SK-N-SH treated with all-trans-retinoic acid at 6 μM for 48 hours (cell line): ENCODE measurements at places on chromosomes 12 and 14.

DNA sequence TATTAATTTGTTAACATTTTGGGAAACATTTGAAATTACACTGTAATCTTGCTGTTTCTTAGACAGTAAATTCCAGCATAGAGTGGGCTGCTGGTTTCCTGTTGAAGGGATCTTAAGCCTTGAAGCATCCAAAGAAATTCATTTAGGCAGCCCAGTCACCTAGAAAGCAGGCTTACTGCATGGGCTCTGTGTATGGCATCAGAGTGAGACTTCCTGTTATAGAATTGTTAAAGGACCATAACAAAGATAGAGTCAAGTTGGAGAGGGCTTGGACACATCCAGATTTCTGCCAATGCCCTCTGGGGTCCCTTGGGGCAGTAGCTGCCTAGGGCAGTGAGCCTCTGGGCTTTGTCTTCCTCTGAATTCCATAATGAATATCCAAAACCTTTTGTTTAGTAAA, 149.2 kb downstream of the DYRK2 start:
- ATAC-seq = no peak

DNA sequence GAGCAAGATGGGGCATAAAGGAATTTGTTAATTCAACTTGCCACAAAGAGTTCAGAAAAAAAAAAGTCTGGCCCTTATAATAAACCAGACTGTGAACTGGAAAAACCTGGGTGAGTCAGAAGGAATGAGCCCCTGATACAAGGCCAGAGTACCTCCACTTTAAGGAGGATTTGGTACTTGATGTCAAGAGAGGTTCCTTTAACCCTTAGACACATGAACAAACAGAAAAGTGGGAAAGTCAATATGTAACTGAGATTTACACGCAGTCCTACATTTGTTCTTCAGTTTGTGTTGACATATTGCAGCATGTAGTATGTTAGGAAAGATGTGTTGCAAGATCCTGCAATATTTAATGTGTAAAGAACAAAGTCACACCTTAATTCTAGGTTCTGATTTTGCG, 14.2 kb upstream of the SLC38A4 start:
- peak; percentile 63 for ATAC-seq

- ATAC-seq = no peak
These were observed 471.2 kb downstream of the ATP23 start for GRCh38 chr12:58412461-58413060.

DNA sequence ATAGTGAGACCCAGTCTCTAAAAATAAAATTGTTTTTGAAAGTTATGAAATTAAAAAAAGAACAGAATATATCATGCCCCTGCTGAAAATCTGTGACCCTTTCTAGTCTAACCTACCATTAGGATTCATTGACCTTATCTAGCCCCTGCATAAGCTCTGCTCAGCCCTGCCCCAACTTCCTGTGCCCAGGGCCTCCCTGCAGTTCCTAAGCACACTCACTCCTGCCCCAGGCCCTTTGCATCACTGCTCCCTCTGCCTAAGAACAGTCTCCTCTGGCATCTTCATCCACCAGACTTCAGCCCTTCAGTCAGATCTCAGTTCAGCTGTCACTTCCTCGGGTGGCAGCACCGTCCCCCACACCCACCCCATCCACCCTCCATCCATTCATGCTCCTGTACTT, 55.4 kb downstream of the SCARB1 start:
- ATAC-seq = no peak

DNA sequence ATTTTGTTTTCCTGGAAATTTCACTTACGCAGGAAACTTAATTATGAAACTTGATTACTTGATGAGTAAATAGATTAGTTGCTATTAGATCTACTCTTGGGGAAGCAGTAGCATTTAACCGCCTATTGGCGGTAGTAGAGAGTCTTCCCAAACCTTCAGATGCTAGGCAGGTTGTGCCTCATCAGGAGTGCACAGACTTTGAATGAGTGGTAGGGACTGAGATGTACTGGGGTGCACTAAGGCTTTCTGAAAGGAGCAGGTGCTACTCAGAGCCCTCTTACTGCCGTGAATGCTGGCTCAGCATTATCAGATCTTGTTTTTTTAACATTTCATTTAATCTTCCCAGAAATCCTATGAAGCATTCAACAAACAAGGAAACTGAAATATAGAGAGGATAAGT, 7.7 kb downstream of the GATC start:
- peak; percentile 82 for ATAC-seq

DNA sequence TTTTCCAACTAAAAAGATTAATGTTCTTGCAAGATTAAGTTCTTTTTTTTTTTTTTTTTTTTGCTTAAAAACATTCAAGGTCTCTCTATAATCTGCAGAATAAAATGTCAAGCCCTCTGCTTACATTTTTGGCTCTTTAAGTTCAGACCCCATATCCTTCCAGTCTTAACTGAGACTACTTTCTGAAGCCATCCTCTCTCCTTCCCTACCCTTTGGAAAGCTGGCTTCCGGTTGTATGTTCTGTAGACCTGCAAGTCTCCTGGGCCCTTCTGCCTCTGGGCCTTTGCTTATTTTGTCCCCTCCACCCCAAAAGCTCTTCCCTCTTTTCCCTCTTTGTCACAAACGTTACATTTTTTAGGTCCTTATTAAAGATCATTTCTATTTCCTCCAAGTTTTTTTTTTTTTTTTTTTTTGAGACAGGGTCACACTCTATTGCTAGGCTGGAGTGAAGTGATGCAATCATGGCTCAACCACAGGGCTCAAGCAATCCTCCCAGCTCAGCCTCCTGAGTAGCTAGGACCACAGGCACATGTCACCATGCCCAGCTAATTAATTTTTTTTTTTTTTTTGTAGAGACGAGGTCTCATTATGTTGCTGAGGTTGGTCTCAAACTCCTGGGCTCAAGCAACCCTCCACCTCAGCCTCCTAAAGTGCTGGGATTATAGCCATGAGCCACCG, 46.5 kb downstream of the PTPRB start:
- ATAC-seq = no peak

DNA sequence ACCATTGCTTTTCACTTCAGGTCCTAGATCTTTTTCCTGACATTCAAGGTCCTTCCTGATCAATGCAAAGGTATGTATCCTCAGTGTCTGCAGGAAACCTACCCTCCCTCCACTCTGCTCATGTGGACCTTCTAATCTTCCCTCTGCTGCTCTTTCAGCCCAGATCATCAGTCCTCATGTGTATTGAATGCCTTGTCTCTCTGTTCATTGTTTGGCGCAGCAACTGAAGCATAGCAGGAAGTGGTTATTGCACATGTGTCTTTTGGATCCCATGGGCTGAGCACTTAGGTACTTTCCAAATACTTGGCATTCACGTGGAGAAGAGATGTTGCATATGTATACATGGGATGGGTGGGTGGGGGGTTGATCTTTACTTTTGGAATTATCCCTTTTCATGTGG, 4.3 kb upstream of the NIN start:
- no peak for ATAC-seq

GRCh38 chr12:54579696-54580333, 8.6 kb downstream of the PPP1R1A start:
- ATAC-seq = peak; percentile 98

DNA sequence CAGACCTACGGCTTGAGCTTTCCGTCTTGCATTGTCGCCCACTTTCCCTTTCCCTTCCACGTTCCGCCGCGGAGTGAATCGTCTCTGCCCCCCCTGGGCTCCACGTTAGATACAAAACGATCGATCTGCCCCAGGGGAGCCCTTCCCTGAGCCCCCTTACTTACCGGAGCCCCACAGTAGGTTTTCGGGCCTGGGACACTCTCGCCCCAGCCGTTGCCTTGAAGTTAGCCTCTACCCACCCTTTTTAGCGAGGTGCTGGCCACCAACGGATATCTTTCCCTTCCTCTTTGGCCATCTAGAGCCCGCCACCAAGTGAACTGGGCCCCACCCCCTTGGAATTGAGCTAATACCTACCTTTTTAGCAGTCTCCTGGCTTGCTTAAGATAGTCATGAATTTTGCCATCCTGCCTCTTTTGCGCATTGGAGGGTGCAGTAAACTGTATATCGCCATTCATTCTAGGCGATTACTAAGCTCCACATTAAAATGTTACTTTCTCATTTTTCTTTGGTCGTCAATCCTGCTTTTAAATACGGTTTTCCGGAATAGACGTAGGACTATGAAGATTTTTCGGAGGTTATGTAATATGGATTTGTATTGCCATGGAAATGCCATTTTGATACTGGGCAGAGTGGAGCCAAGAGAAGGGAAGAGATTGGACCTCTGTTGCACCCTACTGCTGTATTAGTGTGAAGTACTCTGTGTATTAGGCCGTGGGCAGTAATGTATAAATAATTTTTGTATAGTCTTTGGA, 764 bp downstream of the RBM25 start:
- peak; percentile 45 for ATAC-seq

- no peak for ATAC-seq
These were observed 33.1 kb downstream of the KCNK10 start for GRCh38 chr14:88289996-88290395.

- ATAC-seq = no peak
These were observed 21.3 kb downstream of the SUSD6 start for GRCh38 chr14:69632593-69633151.
